ENCODE measurements at places on chromosomes 7 and 10.

- no peak for DNase-seq
Measured at GRCh38 chr7:100706672-100707311, 871 bp downstream of the POP7 start.

DNA sequence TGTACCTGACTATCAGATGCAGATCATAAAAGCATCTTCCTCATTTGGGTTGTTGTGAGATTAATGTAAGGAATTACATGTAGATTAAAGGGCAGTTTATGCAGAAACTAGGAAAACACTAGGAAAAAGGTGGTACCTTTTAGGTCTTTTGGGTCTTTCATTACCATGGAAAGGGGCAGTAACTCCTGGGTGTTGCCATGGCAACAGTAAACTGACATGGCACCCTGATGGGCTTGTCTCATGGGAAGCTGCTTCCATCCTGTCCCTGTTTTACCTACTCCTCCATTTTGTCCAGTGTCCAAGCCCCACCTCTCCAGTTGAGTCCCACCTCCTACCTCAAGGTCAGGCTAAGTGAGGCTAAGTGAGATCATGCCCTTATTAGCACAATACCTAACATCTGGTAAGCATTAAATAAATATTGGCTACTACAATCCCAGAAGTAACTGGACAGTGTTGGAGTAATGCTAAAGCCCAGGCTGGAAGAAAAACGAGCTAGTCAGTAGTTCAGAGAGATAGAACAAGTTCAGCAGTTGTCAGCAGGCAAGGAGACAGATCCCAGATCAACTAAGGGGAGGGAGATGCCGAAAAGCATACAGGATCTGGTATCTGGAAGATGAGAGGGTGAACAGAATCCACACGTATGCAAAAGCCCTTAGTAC is 240.0 kb upstream of the AUTS2 start:
- peak; percentile 45 for DNase-seq

GRCh38 chr10:122514045-122514840 is 46.3 kb upstream of the DMBT1 start:
- no peak for DNase-seq

- no peak for DNase-seq
Measured at GRCh38 chr7:157555944-157556641, 219.3 kb downstream of the DNAJB6 start.

DNA sequence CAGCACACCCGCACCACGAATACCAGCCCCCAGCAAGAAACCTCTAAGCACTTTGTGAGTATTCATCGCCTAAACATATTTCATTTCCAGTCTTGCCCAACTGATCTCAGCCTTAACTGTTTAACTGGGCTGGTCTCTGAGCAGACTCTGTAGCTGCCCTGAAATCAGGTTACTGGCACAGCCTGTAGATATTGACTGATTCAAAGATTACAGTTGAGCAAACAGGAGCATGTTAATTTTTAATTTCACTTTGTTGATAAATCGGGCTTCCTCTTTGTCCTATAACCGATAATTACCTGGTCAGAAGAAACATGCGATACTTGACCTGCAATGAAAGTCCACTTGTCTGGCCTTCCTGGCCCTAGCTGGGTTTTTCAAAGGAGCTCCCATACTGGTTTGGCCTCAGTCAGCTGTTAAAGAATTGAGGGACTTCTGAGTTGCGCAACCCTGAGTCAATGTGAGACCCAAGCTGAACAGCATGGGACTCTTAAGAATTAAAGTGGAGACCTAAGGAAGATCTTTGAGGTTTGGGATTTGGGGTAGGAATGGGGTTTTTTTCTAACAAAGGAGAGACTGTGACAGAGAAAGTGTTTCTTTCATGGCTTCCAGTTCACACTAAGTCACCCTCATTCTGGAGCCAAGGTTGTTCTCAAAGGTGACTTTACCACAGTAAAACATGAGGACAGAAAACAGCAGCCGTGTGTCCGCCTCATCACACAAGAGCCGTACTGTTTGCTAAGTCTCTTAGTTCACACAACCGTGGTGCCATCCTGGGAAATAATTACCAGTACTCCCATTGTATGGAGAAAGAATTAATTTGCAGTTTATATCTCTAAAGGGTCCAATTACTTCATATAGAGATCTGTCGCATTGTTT is 75.9 kb downstream of the PPP1R3C start:
- DNase-seq = no peak

GRCh38 chr10:132100091-132100481 is 34.3 kb downstream of the JAKMIP3 start:
- no peak for DNase-seq

DNA sequence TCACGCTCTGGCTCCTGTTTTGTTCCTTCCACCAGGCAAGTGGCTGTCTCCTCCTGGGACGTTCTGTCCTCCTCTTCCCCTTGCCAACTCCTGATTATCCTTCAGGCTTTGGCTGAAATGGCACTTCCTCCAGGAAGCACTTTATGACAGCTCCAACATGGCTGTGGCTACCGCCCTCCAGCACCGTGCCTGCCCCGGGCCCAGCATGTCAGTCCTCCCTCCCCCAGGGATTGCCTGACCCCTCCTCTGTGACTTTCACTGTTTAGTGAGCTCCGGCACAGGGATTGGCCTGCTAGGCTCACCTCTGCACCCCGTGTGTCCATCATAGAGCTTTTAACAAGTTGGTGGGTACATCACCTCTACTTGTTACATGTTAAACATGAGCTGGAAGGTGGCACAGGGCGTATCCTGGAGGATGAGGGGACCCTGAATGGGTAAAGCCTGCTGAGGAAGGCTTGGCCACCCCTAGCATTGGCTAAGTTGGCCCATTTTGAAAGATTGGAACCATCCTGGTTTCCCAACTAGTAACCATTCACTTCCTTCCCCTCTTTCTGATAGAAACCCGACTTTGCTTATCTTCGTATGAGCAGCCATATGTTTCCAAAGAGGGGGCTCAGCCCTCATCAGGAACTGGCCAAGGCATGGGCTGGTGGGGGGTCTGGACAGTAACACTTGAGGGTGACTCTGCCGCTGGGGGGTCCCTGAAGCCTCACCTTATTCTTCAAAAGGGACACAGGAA is 10.5 kb upstream of the ADAMTS14 start:
- no peak for DNase-seq

GRCh38 chr7:84181628-84182027 is 13.0 kb downstream of the SEMA3A start:
- no peak for DNase-seq

GRCh38 chr7:1210979-1211608 is 21.6 kb upstream of the UNCX start:
- DNase-seq = no peak

DNA sequence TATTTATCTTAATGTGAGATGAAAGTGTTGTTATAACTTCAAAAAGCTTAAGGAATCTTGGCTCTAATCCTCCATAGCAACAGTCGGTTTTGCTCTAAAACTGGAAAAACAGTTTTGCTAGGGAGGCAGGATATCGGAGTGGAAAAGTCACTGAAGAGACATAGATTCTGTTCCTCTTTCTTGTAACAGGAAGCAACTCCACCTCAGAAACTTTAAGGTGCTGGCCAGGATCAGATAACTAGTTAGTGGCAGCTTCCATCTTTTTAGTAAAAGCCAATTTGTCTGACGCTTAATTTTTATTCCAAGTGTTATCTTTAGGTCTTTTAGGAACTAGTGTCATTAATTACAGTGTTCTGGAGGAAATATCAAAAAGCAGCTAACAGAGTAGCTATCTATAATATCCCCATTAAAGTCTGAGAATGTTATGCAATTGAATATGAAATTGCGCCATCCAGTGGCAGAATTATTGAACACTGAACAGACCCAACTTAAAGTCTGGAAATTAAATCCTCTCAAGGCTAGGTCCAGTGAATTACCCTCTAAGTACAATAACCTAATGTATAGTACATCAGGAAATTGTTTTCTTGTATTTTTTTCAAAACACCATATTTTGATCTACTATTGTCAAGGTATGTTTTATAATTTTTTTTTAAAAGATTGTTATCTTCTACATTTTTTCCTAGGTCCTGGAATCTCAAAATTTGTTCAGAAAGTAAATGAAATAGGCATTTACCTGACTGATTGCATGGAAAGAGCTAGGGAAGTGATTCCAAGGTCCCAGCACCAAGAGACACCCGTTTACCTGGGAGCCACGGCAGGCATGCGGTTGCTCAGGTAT is 65.9 kb upstream of the CC2D2B start:
- DNase-seq = peak; percentile 79

DNA sequence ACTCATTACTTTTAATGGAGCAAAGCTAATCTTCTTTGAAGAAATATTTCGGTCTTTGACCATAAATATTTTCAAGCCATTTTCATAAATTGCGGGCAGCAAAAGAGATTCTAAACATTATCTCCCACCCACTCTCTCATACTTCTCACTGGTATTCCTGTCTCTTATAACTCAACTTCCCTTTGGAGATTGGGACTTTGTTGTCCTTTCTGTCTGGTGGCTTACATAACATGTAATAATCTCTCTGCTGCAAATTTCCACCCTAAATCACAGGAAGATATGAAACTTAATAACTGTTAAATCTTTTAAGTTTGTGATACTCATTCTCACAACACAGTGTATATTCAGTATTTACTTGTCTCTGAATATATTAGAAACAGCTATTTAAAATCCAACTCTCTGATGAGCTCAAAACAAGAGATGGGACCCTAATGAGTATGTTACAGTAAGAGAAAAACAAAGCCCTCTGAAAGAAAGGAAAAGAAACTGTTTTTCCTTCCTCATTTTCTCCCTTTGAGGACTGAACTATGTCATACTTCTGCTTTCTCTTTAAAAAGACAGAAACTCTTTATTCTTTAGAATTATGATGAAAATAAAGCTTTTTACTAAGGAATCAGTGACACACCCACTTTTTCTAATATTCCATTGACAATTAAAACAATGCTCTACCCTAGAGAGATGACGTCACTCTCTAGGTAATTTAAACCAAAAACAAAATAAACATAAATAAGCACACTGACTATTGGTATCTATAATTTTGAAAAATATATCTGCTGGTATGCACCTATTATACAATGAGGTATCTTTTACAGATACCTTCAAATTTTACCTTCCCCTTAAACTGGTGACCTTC is 14.7 kb downstream of the CALCR start:
- no peak for DNase-seq

DNA sequence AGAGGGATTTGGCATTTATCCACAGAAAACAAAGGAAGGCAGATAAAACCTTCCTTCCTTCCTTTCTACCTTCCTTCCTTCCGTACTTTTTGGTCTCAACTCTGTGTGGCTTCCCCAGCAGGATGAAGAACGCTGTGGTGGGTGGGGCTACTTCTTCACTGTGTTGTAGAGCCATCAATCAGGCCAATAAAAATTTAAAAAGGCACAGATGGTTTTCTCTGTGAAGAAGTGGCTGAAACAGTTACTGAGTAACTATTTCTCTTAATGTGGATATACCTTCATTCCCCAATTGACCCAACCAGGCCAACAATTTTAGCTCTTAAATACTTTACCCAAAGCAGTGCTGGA is 75.8 kb downstream of the ZNF92 start:
- no peak for DNase-seq

GRCh38 chr7:19080093-19080492 is 37.3 kb downstream of the TWIST1 start:
- DNase-seq = peak; percentile 91

Measured in mesendoderm (in vitro differentiated cells).